ENCODE measurements at places on chromosomes 1 and 21.

GRCh38 chr1:22287946-22288520, 145.1 kb upstream of the WNT4 start:
- DNase-seq: no peak

- DNase-seq: no peak
Measured at GRCh38 chr1:61121631-61122030, 39.3 kb downstream of the NFIA start.

DNA sequence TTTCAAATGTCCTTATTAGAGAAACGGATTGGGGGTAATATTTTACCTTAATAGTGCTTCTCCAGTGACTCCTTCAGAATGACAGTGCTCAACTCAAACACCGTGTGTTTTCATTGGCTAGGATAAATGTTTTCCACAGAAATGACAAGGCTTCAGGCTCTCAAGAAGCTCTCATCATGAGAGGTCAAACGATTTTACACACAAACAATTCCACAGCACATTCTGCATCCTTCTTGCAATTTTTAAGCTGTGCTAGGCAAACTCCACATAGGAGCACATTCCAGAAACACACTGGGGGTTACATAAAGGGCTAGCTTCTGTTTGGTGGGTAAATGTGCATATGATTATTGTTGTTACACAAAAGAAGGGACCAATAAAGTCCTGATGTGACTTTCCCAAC, 75.5 kb upstream of the IPO9 start:
- no peak for DNase-seq

DNA sequence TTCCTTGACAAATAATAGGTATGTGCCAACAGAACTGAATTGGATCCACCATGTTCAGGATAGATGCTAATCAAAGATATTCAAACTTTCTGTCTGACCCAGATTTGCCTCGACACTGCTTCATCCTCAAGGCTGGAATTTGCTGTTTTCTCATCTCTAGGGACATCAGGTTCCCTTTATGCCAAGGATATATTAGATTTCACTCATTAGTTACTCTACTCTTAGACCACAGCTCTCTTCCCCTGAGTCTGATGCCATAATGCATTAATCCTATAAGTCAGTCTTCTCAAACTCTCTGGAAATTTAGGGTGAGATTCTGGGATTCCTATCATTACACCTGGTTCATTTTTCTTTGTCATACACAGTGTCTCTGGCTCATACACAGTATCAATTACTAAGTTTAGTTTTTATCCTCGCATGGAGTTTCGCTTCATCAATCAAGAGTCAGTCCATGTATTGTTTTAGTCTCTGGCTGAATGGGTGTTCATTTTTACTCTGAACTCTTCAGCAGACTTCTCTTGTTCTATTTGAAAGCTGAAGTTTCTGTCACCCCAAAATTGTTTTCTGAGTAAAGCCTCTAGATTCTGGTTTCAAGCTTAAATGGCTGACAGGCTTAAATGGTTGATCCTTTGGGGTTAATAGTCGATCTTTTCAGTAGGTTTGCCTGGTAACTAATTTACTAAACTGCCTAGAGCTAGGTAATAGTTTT, 9.3 kb upstream of the DCAF6 start:
- DNase-seq: no peak

DNA sequence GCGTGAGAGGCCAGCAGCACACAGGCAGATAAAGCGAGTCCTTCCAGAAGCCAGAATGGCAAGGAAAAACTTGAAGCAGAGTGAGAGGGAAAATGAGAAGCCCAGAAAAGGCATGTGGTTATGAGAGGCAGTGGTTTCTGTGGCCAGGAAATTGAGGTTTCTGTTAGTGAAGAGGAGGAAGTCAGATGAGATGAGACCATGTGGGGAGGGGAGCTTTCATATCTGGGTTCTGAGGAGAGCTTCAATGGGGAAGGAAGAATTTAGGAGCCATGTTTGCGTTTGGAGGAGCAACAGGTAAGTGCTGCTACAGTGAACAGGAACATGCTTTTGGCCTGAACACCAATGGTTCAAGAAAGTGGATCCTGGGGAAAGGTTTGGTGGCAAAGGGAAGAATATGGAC, 6.1 kb upstream of the CD1A start:
- peak; percentile 3 for DNase-seq

- no peak for DNase-seq
Measured at GRCh38 chr21:42160111-42160721, 58.7 kb upstream of the ABCG1 start.

DNA sequence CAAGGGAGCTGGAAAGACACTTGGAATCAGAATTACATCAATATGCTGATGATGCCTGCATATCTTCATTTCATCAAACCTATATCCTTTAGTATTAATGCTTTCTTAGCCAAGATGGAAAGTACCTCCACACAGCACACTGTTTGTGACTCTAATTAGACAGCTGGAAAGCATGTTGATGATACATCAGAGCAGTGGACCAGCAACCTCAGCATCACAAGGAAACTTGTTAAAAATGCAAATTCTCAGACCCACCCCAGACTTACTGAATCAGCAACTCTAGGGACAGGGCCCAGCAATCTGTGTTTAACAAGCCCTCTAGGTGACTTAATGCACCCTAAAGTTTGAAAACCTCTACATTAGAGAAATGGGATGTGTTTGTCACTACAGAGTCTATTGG, 332.1 kb downstream of the DPYD start:
- no peak for DNase-seq

DNA sequence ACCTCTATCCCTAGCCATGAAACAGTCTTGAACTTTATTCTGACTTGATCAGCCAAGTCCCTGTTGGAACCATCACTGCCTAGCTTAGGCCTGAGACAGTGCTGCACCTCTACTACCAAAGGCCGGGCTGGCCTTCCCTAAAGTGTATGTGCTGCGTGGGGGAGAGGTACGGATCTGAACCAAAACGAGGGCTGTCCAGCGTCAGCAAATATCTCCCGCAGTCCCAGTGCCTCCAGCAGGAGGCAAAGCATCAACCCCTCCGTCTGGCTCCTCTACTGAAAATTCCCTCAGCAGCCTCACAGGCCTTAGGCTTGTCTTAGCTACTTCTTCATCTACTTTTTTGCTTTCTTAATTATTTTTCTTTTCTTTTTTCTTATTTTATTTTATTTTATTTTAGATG, 33.3 kb upstream of the KIF26B start:
- DNase-seq: no peak

DNA sequence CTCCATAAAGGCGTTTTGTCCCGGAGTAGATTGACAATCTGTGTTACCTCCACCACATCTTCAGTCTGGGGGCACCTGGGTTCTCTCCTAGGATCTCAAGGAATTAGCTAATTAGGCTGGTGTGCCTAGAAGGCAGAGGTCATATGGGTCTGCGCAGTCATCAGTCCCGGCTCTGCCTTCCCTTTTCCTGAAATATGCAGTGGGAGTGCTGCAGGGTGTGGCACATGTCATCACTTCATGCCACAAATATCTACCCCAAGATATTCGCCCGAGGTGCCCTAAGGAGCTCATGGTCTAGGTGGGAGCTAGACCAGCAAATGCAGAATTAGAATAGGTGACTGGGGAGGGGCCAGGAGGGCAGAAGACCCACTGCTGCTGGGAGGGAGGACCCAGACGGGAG, 42.9 kb downstream of the ACTL8 start:
- no peak for DNase-seq

DNA sequence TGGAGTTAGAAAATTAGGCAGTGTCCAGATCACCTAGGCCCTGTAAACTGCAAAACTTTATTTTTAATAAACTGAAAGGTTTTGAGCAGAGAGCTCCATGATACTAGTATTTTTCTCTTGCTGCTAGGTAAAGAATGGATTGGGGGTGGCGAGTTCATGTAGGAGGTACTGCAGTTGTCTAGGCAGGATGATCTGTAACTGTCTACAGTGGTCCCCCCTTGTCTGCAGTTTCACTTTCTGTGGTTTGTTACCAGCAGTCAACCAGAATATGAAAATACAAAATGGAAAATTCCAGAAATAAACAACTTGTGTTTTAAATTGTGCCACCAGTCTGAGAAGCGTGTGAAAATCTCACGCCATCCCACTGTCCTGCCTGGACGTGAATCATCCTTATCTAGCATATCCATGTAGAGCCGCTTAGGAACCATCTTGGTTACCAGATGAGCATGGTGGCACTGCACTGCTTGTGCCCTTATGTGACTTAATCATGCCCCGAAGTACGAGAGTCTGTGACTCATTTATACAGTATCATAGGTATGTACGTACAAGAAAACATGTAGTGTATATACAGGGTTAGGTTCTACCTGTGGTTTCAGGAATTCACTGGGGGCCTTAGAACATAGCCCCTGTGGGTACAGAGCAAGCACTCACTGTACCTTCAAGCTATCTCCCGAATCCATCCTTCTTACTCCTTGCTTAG, 94.2 kb downstream of the AHCTF1 start:
- no peak for DNase-seq

GRCh38 chr1:187817782-187818181, 989.0 kb downstream of the PLA2G4A start:
- DNase-seq: no peak

DNA sequence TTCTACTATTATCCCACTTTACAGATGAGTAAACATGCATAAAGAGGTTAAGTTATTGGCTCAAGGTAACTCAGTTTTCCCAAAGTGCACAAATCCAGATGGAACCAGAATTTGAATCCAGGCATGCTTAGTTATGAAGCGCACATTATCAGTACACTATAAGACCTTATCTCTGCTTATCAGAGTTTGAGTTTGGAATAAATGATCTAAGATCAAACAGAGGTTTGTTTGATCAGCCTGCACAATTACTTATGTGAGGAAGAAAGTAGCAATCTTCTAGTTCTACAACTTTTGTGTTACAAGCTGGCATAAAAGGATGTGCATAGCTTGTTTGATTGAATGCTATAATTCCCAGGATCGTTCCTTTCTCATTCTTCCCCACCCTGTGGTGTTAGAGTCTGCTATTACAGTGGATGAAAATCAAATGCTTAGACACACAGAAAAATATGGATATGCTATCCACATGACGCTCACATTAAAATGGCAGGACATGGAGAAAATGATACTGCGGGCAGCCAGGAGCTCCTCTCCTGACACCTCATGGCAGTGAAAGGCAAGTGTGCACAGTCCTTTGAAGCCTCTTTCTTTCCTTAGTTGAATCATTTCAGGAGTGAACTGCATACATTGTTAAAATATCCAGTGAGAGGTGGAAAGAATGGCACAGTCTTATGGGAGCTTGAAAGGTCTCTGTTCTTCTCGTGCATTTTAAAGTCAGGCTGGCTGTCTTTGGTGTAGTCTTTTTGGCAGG, 23.9 kb upstream of the PBX1 start:
- DNase-seq: no peak

DNA sequence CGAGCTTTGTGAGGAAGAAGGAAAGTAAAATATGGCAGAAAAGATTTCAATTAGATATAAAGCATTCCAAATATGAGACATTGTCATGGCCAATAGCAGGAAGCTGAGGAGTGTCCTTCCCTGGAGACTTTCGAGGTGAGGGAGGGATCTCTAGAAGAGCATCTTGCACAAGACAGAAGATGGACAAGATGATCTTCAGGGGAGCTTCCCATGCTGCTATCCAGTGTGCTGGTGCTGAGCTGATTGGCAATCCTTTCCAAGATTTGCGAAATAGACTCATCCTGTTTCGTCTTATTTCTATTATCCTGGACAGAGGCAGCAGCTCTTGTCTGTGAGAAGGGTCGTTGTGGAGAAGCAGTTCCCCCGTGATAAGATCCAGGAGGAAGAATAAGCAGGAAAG, 342.0 kb upstream of the CAMK1G start:
- DNase-seq: no peak

GRCh38 chr1:48003741-48004531, 6.8 kb upstream of the TRABD2B start:
- DNase-seq: no peak

DNA sequence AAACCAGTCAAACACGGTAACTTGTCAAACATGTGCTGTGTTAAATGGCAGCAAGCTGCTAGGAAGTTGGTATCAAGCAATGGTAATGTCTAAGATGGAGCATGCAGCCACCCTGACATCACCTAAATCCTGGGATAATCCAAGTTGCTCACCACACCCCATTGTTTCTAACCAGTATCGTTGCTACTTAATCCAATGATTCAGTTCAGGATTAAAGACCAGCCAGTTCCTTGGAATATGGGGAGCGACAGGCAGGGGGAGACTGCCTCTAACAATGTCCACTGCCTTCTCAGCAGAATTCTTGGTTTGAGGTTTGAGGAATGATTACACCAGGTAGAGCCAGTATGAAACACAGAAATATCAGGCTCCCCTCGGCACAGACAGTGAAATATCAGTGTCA, 122.1 kb upstream of the IFFO2 start:
- no peak for DNase-seq

GRCh38 chr1:86429835-86430234, 5.9 kb downstream of the CLCA2 start:
- no peak for DNase-seq

GRCh38 chr1:207497941-207498340, 2.0 kb downstream of the CR1 start:
- no peak for DNase-seq

DNA sequence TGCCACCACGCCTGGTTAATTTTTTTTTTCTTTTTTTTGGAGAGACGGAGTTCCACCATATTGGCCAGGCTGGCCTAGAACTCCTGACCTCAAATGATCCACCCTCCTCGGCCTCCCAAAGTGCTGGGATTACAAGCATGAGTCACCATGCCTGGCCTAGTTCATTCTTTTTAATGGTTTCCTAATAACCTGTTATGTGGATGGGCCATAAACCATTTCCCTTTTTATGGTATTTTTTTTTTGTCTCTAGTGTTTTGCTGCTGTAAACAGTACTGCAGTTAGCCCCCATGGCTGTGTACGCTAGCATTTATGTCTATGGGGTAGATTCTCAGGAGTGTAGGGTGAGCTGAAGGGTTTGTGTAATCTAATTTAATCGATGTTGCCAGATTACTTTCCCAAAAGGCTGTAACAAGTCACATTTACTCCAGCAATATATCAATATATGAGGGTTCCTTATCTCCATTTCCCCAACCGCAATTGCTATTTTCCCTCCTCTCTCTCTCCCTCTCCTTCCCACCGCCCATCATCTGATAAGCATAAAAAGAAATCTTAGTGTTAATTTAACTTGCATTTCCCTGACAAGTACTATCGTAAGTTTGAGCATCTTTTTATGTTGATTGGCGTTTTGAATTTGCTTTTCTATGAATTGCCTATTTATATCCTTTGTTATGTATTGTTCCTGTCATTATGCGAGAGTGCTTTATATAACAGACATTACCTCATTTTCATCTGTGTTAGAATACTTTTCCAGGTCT, 28.7 kb downstream of the RCSD1 start:
- no peak for DNase-seq

- no peak for DNase-seq
Measured at GRCh38 chr21:14903172-14903865, 161.5 kb downstream of the NRIP1 start.

- no peak for DNase-seq
Measured at GRCh38 chr1:67777016-67777415, 56.3 kb downstream of the GNG12 start.

- no peak for DNase-seq
Measured at GRCh38 chr1:171019971-171020370, 70.7 kb upstream of the FMO3 start.
